ENCODE measurements at places on chromosomes 13 and 19. TPM values are rescaled to one million over a fixed set of nuclear protein-coding genes. Genes with fewer than 3 reads are reported as not detected.
A peak's percentile ranks its signal among the peaks of the same experiment; 100 is the strongest.

DNA sequence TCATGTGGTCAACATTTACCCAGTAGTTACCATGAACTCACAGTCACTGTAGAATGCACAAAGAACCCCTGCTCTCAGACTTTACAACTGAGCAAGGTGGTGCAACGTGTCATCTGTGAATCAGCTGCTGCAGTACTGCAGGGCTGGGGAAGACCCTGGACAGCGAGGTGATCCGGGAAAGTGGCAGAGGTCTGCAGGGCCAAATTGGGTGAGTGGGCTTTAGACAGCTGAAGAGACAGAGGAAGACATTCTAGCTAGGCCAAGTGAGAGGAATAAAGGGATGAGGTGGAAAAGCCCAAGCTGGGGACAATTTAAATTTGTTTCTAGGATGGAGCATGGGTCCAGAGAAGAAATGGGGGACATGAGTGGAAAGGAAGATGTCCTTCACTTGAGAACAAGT lies 270.5 kb downstream of the DCLK1 start:
- no peaks in the 10 kb centered on the region for H3K27me3 ChIP-seq
- no peak overlapping the region for H3K27ac ChIP-seq

MCEMP1 gene
- not detected for total RNA-seq

UQCRFS1 gene
- 46.1 TPM for total RNA-seq

GRCh38 chr19:10760273-10760944 lies 42.5 kb downstream of the DNM2 start:
- peaks cover 34% of the 10 kb centered on the region for H3K36me3 ChIP-seq
- DNase-seq, result no peak
- no peak overlapping the region for H3K4me3 ChIP-seq
- H3K27ac ChIP-seq, result no peak overlapping the region
- H3K4me1 ChIP-seq, result no peaks in the 10 kb centered on the region

RDH13 gene
- 21.1 TPM for total RNA-seq

- no peak for DNase-seq
- H3K4me1 ChIP-seq, result peaks cover 3% of the 10 kb centered on the region
- H3K36me3 ChIP-seq, result no peaks in the 10 kb centered on the region
Measured at GRCh38 chr19:42528354-42529247, at the start of gene CEACAM1. Gene CEACAM1 (minus strand): TSS chr19:42528481. CDS start chr19:42528374, 107 bp downstream.

DNA sequence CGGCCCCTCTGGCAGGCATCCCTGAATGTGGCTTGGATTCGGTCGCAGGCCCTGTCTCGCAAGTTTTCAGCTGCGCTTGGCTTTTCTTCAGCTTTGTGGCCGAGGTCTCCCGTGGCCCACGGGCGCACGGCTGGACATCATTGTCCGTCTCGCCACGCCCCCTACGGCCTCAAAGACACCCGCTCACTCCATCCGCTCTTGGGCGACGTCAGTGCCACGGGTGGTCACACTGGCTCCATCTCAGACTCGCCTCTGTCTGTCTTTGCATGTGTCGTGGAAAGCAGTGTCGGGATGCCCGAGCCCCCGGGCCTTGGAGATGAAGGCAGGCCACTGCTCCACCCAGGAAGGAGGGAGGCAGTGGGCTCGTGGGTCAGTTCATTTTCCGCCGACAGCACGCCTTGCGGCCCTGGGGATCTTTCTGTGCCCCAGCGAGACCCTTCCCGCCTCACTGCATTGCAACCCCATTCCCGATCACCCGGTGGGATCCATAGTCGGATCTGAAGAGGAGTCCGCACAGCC lies 51.0 kb downstream of the ZNF146 start:
- H3K36me3 ChIP-seq, result peaks cover 23% of the 10 kb centered on the region
- H3K27ac ChIP-seq, result no peak overlapping the region

DNA sequence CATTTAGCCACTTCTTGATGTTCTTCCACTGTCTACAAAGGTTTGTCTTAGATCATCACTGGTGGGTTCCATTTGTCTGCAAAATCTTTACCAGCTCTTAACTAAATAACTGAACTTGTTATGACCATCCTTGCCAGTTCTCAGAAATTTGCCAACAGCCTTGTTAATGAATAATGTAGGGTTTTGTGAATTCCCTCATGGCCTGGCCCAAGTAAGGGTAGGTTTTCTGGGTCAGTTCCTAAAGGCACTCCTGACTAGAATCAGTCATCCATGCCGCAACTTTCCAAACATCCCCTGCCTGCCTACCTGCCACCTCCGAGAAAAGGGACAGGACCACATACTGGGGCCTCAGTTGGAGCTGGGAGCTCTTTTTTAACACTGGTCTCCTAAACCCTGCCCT lies 4.0 kb downstream of the COL4A1 start:
- peaks cover 2% of the 10 kb centered on the region for H3K36me3 ChIP-seq
- H3K4me3 ChIP-seq, result no peak overlapping the region
- H3K4me1 ChIP-seq, result no peaks in the 10 kb centered on the region
- no peaks in the 10 kb centered on the region for H3K27me3 ChIP-seq

DNA sequence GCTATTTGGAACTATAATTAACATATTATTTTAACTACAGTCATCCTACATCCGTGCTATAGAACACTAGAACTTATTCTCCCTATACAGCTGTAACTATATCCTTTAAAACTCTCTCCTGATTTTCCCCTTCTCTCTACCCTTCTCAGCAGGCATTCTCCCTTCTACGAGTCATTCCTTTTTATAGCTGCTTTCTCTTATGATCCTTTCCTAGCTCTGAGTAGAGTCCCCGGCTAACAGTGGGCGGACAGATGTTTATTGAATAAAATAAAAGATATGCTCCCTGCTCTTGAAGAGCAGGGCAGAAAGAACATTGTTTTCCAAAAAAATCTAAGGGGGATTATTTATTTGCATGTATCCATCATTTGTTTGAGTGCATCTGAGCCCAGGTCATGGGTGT lies 246.5 kb upstream of the TMTC4 start:
- H3K27me3 ChIP-seq, result no peaks in the 10 kb centered on the region
- no peak for DNase-seq
- no peak overlapping the region for H3K27ac ChIP-seq
- H3K36me3 ChIP-seq, result no peaks in the 10 kb centered on the region
- no peaks in the 10 kb centered on the region for H3K4me1 ChIP-seq

GRCh38 chr19:40519352-40520322 lies 52.8 kb downstream of the SPTBN4 start:
- H3K27me3 ChIP-seq, result peaks cover 21% of the 10 kb centered on the region
- H3K4me3 ChIP-seq, result peak overlapping the region; percentile 69
- H3K27ac ChIP-seq, result no peak overlapping the region
- H3K4me1 ChIP-seq, result no peaks in the 10 kb centered on the region

- H3K4me1 ChIP-seq, result peaks cover 29% of the 10 kb centered on the region
- H3K27me3 ChIP-seq, result no peaks in the 10 kb centered on the region
- H3K27ac ChIP-seq, result no peak overlapping the region
- no peak for DNase-seq
- H3K4me3 ChIP-seq, result no peak overlapping the region
Measured at GRCh38 chr13:98174307-98174706, 2.8 kb downstream of the RNF113B start.

GRCh38 chr13:99610702-99611289 lies 109.5 kb downstream of the TM9SF2 start:
- H3K27me3 ChIP-seq, result no peaks in the 10 kb centered on the region
- DNase-seq, result peak; percentile 31
- H3K27ac ChIP-seq, result no peak overlapping the region
- H3K4me3 ChIP-seq, result no peak overlapping the region
- H3K4me1 ChIP-seq, result no peaks in the 10 kb centered on the region

DNA sequence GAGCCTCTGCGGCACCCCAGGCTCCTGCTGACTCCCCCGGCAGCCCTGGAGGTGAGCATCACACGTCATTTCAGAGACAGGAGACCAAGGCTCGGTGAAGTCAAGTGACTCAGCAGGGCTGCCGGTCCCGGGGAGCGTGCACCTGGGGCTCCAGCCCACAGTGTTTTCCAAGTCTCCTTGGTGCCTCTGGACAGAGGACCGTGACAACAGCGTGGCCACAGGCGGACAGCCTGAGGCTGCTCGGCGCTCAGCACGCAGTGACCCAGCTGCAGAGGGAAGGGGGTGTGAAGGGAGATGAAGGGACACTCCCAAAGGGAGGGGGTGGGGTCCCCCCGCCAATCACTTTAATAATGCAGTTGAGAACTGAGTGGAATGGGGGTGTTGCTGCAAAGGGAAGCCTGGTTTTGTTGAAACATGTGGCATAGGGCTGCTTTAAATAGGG lies 17.5 kb upstream of the ASPDH start:
- no peaks in the 10 kb centered on the region for H3K4me1 ChIP-seq
- H3K27me3 ChIP-seq, result no peaks in the 10 kb centered on the region
- no peak overlapping the region for H3K27ac ChIP-seq
- no peak overlapping the region for H3K4me3 ChIP-seq
- no peak for DNase-seq

- no peak overlapping the region for H3K27ac ChIP-seq
- H3K27me3 ChIP-seq, result no peaks in the 10 kb centered on the region
- H3K36me3 ChIP-seq, result peaks cover 2% of the 10 kb centered on the region
Measured at GRCh38 chr19:18023622-18024251, 15.8 kb downstream of the ARRDC2 start.

NEK5 gene
- 0.26 TPM for total RNA-seq

PALM gene
- total RNA-seq, result 23.6 TPM

DNA sequence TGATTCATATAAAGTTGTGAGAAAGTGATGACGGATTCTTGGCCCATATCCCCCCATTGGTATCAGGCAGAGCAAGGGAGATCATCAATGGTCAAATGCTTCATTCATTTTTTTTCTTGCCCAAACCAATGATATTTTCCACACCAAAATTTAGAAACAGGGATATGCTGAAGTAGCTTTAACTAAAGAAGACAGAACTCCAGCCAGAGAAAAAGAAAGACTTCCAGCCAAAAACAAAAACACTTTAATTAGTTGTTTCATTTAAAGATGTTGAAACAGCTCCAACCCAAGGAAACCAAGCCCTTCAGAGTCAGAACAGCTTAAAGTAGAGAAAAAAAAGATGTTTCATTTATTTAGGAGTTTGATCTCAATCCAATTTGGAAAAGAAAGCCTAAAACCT lies 358.9 kb upstream of the NBEA start:
- H3K4me1 ChIP-seq, result no peaks in the 10 kb centered on the region
- H3K36me3 ChIP-seq, result no peaks in the 10 kb centered on the region
- H3K27ac ChIP-seq, result no peak overlapping the region
- H3K4me3 ChIP-seq, result no peak overlapping the region
- no peak for DNase-seq

DNA sequence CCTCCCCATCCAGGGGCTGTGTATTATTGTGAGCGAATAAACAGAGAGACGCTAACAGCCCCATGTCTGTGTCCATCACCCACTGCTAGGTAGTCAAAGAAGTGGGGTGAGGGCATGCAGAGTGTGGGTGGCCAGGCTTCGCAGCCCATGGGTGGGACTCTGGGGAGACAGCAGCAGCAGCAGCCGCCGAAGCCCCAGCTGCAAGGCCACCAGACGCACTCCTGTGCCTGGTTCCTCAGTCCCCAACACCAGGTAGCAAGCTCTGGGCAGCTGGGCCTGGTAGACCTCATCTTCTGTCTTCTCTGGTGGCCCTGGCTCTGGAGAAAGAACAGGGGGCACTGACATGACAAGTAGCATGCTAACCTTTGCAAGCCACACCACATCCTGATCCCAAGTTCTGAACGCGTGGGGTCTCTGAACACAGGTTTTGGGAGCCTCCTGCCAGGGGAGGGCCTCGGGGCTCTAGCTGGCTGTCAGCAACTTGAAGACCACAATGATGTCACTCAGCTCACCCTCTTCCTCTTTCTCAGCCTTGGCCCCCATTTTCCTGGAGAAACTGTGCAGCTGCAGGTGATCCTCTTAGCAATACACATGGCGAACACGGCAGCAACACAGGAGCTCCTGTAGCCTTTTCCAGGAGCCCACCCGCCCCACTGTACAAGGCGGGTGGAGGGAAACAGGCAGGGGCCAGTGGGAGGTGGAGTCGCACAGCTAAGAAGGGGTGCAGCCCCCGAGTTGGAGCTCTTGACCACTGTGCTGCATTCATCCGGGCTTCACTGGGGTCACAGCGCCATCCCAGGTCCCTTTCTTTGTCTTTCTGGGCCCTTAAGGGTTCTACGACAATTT lies 5.8 kb downstream of the FUZ start:
- H3K36me3 ChIP-seq, result peaks cover 40% of the 10 kb centered on the region
- H3K4me1 ChIP-seq, result no peaks in the 10 kb centered on the region
- no peak for DNase-seq
- no peak overlapping the region for H3K27ac ChIP-seq

DNA sequence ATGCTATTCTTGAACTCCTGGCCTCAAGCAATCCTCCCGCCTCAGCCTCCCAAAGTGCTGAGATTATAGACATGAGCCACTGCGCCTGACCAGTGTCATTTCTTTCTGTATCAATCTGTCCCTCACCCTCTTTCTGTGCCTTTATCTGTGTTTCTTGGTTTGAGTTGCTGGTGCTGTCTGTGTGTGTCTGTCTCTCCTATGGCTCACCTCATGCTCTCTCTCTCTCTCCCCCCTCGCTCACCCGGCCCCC lies 9.9 kb downstream of the IRF2BP1 start:
- no peak overlapping the region for H3K27ac ChIP-seq
- no peak for DNase-seq
- H3K27me3 ChIP-seq, result no peaks in the 10 kb centered on the region
- no peaks in the 10 kb centered on the region for H3K4me1 ChIP-seq
- peak overlapping the region; percentile 76 for H3K4me3 ChIP-seq
